Activated CD4-positive, alpha-beta T cell treated with anti-CD3 and anti-CD28 coated beads for 4 hours (primary cell): ENCODE measurements at places on chromosomes 5 and 9.

- no peak for DNase-seq
These were observed 197.4 kb downstream of the SEMA5A start for GRCh38 chr5:9348401-9348996.

GRCh38 chr5:58285900-58286299 lies 174.0 kb downstream of the PLK2 start:
- DNase-seq: no peak

DNA sequence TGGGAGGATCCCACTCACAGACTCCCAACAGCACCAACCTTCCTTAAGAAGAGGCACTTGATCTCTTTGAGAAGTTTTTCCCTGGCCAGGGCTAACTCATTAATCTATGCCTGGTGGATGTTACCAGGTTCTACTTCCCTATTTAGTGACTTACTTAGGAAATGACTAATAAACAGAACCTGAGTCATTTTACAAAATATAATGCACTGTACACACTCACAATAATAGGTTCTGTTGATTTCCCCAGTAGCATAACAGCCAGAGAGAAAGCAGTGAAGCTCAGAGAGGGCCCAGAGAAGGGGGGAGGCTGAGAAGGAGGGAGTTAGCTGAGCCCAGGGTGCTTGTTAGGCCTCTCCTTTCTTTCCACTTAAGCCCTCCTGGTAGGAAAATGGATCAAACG lies 27.1 kb downstream of the FRMD3 start:
- no peak for DNase-seq

DNA sequence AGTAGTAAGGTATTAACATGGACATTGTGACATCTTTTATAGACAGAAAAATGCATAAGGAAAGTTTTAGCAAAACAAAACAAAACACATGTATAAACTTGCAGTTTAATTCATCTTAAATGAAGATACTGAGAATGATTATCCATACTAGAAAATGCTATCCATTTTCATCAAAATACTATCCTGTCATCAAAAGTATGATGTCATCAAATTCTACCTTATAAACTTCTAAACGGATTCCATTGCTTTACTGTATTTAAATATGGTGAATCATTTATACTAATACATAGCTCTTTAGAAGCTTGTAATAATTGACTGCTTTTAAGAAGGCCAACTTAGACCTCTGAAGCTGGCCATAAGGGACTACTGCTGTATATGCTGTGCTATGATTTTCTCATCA lies 221.0 kb downstream of the EDIL3 start:
- DNase-seq: no peak

- no peak for DNase-seq
These were observed 111.5 kb downstream of the HTR4 start for GRCh38 chr5:148542812-148543211.

- no peak for DNase-seq
These were observed 167.6 kb downstream of the MED27 start for GRCh38 chr9:131912069-131912468.

DNA sequence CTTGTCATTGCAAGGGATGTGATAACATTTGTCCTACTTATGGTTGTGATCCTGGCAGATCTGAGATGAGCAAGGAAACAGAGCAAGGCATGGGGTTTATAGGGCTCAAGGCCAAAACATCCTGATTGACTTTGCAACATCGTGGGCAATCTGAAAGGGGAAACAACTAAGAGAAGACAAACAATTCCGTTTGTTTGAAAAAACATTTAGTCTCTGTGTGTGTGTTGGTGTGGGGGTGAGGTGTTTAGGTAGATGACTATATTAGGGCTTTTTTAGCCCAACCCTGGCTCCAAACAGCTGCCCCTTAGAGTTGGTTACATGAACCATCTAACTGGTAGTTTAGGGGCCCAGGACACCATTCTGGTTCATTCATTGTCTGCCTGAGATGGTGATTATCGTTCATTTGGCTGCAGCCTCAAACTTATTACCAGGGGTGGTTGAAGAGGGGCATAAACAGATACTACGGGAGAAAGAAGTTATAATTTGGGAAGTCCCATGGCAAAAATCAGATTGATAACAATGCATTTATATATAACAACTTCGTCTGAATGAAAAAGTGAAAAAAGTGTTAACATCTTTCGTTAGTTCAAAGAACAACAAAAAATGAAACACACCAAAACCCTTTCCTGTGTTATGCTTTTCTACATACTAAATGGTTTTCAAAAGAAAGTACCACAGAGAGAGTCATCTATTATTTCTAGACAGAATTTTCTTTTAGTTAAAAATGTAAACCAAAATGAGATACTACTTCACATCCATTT lies 5.7 kb downstream of the FYB1 start:
- no peak for DNase-seq

GRCh38 chr5:134913795-134914194 lies 8.9 kb downstream of the PCBD2 start:
- no peak for DNase-seq

DNA sequence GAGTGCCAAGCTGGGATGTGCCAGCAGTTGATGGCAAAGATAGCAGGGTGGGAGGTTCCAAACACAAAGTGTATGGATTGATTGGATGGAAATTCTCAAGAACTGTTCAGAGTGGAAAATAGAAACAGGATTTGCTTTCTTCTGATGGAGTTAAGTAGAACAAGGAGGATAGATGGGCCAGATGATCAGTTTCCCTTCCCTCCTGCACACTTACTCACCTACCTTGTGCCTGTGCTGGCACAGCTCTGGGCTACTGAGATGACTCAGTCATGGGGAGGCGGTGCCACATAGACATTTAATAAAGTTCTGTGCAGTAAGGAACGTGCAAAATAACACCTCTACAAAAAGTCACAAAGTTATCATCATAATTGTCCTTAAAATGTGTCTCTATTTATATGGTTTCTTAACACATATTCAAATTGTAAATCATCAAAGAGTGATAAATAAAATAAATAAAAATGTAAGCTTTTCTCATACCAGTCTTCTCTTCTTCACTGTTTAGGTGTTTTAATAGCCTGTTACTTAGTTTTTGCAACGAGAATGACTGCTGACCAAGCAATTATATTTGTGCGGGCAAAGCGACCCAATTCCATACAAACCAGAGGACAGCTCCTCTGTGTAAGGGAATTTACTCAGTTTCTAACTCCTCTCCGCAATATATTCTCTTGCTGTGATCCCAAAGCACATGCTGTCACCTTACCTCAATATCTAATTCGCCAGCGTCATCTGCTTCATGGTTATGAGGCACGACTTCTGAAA lies 12.7 kb downstream of the PTPDC1 start:
- DNase-seq: no peak

DNA sequence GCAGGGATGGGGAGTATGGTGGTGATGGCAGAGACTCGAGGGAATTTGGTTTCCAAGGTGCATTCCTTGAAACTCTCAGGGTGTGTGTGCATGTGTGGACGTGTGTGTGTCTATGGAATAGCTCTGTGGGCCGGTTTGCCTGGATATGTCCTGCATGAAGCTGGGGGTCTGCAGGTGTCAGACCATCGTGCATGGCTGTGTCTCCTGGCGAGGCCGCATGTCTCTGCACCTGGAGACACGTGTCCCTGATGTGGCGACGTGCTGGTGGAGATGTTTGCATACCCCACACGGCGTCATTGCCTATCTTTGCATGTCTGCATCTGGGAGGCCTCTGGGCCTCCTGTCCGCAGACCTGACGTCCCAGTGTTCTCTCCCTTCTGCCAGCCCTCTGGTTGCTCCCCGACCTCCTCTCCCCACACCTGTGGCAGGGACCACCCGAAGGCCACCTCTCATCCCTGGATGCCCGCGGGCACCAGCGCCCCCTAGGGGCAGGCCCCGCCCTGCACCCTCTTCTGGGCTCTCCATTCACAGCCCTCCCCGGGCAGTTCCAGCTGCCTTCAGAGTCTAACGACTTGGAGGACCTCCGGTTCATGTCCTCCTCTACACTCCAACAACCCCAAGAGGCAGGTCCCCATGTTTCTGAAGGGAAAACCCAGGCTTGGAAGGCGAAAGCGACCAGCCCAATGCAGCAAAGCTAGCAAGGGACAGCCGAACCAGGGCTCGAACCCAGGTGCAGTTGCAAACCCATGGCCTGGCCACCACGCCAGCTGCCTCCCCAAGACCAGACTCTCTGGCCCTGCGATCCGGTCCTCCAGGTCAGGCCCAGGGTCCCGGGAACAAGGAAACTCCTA lies 88.6 kb downstream of the LMX1B start:
- DNase-seq: peak; percentile 25

DNA sequence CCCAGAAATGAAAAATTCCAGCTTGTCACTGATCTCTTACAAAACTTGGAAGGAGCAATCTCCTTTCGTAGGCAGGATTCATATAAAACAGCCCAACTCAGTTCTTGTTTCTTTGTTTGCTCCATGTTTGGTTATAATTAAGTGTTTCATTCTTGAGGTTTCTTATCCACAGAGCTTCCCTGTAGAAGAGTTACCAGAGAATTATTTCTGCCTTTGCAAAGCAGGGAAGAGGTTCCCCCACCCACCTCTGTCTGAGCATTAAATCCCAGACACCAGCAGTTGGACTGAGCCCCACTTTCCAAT lies 34.1 kb upstream of the RAI14 start:
- DNase-seq: no peak

DNA sequence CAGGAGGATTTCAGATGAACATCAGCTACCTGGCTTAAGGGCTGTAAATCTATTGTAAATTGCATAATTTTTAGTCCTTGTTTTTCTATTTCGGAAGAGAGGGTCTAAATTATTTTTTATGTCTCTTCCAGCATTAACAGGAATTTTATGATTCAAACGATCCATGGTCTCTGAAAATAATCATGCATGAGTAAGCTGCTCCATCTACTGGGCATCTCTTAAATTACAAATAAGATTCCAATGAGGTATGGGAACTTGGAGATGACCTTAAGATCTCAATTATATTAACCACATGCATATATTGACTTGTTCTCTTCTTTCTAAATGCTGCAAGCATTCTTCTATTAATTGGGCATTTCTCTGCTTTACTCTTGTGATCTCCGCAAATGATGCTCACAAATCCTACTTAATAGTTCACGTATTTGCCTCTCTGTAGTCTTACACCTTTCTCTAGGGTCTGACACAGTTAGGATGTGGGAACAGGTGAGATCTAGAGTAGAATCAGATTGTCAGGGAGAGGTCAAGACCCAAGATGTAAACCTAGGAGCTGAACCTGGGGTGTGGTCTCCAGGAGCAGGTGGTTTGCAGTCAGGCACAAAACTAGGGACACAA lies 86.9 kb downstream of the NUDT12 start:
- DNase-seq: no peak

DNA sequence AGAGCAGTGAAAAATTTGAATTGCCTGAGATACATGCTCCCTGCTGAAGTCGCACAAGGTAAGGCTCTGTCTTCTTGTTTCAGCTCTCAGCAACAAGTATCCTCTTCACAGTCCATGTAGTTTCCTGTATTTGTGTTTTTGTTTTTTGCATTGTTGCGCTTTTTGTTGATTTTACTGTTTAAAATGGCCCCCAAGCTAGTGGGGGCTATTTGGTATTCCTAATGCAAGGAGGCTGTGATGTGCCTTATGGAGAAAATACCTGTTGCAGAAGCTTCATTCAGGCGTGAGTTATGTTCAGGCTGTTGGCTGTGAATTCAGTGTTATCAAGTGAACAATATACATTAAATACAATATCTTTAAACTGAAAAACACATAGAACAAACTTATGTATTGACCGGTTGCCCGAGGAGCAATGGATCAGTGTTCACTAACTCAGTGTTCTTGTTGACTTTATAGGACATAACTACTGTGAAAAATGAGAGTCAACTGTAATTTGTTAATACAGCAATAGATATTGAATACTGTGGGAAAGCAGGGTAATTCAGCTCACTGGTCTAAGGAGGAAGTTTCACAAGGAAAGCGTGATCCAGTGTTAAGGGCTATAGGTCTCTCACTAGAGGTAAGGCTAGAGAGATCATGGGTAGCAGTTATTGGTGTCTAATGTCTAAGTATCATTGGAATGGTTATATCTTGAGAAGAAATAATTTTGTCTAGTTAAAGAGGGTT lies 150.5 kb downstream of the GCNT1 start:
- DNase-seq: no peak

GRCh38 chr9:11340654-11341053 lies 727.9 kb upstream of the PTPRD start:
- DNase-seq: no peak

DNA sequence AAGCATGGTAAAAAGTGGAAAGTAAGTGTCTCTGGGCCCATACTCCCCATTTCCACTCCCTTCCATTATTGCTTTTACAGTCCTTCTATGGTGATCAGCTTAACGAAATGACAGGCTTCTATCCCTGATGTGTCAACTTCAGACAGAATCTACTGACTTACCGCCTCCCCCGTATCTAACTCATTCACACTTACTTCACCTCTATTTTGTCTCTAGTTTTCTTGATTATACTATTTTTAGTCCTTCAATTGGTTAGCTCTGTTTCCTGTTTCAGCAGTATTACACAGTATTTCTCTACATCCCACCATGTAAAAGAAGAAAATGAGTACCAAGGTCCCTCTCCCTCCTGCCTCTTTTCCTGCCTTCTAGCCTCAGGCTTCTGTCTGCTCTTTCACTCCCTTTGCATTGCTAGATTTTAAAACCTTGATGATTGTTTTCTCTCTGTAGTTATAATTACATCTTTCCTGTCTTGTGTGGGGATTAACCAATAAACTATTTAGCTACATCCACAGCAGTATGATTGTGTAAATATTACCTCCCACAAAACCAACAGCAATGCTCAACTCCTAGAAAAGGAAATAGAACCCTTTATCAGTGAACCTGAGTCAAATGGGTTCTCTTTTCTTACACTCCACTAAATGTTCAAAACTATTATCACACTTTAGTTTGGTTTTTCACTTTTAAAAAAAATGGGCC lies 53.4 kb downstream of the GNAQ start:
- DNase-seq: no peak

DNA sequence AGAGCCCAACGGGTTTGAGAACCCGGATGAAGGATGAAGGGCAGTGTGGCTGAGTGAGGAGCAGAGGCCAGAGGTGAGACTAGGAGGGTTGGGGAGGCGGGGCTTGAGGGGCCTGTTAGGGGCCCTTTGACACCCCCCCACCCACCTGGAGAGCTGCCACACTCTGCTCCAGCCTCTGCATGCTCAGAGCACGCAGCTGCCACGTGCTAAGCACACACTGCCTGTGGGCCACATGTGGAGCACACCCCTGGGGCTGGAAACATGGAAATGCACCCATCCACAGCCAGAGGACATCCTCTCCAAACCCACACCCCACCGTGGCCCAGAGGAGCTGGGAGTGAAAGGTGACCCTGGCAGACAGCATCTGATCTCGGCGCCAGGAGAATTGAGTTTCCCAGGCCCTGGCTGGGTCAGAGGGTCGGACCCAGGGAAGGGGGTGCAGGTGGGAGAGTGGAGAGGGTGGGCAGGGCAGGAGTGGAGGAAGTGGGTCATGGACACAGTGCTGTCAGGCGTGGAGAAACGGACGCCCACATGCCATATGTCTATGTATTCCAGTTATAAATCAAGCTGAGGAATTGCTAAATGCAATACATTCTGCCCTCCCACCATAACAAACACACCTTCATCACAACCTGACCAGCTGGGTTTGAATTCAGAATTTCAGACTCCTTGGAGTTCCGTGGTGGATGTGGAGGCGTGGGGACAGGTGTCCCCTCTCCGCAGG lies 5.9 kb downstream of the DNM1 start:
- no peak for DNase-seq
